Activated T-helper 1 cell treated with anti-CD3 and anti-CD28 coated beads, Interleukin-12 subunit alpha, Interleukin-12 subunit beta, Interleukin-2, Interleukin-4 antibody, amounts not matched to agents 30 ng/mL and 10 ng/mL and 1 ng/mL, durations not matched to agents 14 hours and 24 hours and 36 hours (primary cell): ENCODE measurements at places on chromosomes 12 and 14. TPM values are rescaled to one million over a fixed set of nuclear protein-coding genes. Genes with fewer than 3 reads are reported as not detected.

The EFCAB11 gene
- 6.0 and 8.2 TPM in 2 replicates for total RNA-seq

DNA sequence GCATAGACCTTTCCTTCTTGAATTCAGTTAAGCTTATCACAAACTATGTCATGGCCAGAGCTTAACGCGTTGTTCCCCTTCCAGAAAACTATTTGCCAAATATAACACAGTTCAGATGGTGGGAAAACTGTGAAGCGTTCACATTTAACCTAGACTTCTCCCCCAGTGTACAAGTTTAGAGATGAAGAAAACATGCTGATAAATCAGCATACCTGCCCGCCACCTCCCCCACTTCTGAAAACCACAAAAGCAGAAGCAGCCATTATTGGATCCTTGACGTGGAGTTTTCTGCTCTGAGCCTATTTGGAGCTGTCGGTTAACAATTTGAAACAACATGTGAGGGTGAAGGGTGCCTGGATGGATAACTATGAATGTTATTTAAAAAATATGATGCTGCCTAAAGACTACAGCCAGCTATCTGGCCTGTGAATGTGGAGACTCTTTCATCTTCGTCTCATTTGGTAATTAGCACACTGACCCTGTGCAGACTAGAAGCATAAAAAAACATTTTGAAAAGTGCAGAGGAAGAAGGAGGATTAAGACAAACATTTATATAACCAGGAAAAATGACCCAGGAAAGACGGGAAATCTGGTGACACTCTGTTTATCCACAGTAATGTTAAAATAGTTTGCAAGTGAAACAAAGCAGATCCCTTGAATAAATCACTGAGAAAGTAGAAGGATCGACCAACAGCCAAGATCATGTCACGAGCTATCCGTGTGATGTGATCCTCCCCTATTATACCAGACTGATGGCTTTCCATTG, 408.2 kb downstream of the AEBP2 start:
- H3K36me3 ChIP-seq = peaks cover 2% of the 10 kb centered on the region
- H3K27me3 ChIP-seq = no peaks in the 10 kb centered on the region
- no peak overlapping the region for H3K4me3 ChIP-seq
- H3K27ac ChIP-seq = no peak overlapping the region
- H3K4me1 ChIP-seq = no peaks in the 10 kb centered on the region
- no peak for DNase-seq

The ATL1 gene
- total RNA-seq = 0.83 and 1.2 TPM in 2 replicates

GRCh38 chr14:23483236-23483854, 13.8 kb downstream of the NGDN start:
- H3K4me3 ChIP-seq = no peak overlapping the region
- H3K27ac ChIP-seq = no peak overlapping the region
- H3K27me3 ChIP-seq = no peaks in the 10 kb centered on the region
- no peak for DNase-seq
- H3K36me3 ChIP-seq = peaks cover 10% of the 10 kb centered on the region

DNA sequence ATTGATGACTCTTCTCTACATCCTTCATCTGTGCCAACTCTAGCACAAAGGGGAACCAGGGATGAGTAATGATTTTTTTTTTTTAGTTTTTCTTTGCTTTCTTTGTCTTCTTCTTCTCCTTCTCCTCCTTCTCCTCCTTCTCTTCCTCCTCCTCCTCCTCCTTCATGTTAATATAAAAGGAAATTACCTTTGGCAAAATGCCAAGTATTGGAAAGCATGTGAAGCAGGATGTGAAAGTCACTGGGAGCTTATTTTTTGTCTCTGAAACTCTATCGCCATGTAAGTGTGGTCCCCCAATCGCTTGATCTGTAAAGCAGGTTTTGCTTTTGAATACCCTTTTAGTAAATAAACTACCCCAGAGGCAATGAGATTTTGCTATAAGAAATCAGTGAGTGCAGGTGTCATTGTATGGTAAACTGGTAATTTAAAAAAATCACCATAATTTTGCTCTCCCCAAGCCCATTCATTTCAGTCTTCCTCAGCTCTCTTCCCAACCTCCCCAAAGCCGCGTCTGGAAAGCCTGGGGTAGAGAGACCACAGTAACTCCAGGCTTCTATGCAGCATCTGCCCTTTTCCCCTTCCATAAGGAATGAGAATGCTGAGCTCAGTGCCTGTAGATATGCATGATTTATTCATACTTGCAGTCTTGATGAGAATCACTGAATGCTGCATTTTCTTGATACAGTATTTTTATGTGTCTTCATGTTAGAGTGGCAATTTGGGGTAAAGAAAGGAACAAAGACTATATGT, 388.7 kb downstream of the TMEM117 start:
- H3K27ac ChIP-seq = no peak overlapping the region
- no peak overlapping the region for H3K4me3 ChIP-seq
- H3K27me3 ChIP-seq = no peaks in the 10 kb centered on the region
- no peaks in the 10 kb centered on the region for H3K4me1 ChIP-seq
- H3K36me3 ChIP-seq = no peaks in the 10 kb centered on the region
- DNase-seq = no peak

The KRT5 gene
- not detected in 2 replicates for total RNA-seq

The KLRK1 gene
- not detected in 2 replicates for total RNA-seq

DNA sequence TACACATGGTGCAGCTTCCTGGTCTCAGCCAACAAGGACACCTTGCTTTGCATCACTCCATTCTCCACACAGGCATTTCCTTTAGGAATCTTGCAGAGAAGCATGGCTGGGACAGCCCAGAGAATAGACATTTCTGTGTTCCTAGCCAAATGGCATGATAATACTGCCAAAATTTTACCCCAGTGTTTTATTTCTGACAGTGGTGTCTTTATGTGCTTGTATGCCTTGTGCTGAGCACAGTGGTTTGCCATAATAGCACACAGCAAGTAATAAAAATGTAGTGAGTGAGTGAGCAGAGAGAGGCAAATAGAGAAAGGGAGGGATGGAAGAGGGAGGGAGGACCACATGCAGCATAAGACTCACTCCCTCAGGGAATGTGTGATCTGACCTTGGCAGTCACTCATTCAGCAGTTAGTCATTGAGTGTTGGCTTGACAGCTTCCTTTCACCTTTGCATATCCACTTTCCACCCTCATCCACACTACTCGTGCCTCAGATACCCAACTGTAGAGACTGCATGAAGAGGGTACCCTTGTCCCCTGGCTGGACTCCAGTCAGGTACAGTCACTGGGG, 212.8 kb upstream of the CCDC196 start:
- no peaks in the 10 kb centered on the region for H3K4me1 ChIP-seq
- H3K36me3 ChIP-seq = no peaks in the 10 kb centered on the region
- no peak overlapping the region for H3K4me3 ChIP-seq
- no peak for DNase-seq
- peaks cover 7% of the 10 kb centered on the region for H3K27me3 ChIP-seq
- no peak overlapping the region for H3K27ac ChIP-seq

DNA sequence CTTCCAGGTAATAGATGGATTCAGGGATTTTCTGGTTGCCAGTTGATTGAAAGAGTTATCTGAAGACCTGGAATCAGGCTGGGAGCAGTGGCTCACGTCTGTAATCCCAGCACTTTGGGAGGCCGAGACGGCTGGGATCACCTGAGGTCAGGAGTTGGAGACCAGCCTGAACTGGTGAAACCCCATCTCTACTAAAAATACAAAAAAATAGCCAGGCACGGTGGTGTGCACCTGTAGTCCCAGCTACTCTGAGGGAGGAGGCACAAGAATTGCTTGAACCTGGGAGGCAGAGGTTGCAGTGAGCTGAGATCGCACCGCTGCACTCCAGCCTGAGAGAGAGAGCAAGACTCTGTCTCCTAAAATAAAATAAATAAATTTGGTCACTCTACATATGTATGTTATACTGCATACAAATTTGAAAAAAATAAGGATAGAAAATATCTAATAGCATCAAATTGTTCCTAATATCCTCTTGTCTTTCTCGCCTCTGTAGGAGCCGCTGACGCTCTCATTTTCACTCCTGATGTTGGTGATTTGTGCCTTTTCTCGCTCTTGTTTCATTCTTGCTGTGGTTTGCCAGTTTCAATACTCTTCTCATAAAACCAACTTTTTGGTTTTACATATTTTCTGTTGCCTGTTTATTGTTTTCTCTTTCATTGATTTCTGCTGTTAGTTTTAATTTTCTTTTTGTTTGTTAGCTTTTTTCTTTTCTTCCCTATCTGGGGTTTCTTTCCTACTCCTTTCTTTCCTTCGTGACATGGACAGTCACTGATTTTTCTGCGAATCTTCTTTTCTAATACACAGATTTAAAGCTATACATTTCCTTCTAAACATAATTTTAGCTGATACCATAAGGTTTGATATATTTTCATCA, 23.8 kb upstream of the PLD4 start:
- peaks cover 14% of the 10 kb centered on the region for H3K27me3 ChIP-seq
- H3K36me3 ChIP-seq = no peaks in the 10 kb centered on the region
- no peaks in the 10 kb centered on the region for H3K4me1 ChIP-seq
- no peak for DNase-seq
- no peak overlapping the region for H3K4me3 ChIP-seq

The MGP gene
- total RNA-seq = not detected in 2 replicates

GRCh38 chr12:79522257-79522988, 168.3 kb downstream of the PAWR start:
- no peaks in the 10 kb centered on the region for H3K36me3 ChIP-seq
- H3K4me3 ChIP-seq = no peak overlapping the region
- H3K27ac ChIP-seq = no peak overlapping the region
- H3K4me1 ChIP-seq = no peaks in the 10 kb centered on the region
- DNase-seq = no peak

The ZDHHC22 gene
- not detected in 2 replicates for total RNA-seq

The GLT1D1 gene
- 2.0 and 2.1 TPM in 2 replicates for total RNA-seq

The STON2 gene
- total RNA-seq = 0.44 and 0.47 TPM in 2 replicates

DNA sequence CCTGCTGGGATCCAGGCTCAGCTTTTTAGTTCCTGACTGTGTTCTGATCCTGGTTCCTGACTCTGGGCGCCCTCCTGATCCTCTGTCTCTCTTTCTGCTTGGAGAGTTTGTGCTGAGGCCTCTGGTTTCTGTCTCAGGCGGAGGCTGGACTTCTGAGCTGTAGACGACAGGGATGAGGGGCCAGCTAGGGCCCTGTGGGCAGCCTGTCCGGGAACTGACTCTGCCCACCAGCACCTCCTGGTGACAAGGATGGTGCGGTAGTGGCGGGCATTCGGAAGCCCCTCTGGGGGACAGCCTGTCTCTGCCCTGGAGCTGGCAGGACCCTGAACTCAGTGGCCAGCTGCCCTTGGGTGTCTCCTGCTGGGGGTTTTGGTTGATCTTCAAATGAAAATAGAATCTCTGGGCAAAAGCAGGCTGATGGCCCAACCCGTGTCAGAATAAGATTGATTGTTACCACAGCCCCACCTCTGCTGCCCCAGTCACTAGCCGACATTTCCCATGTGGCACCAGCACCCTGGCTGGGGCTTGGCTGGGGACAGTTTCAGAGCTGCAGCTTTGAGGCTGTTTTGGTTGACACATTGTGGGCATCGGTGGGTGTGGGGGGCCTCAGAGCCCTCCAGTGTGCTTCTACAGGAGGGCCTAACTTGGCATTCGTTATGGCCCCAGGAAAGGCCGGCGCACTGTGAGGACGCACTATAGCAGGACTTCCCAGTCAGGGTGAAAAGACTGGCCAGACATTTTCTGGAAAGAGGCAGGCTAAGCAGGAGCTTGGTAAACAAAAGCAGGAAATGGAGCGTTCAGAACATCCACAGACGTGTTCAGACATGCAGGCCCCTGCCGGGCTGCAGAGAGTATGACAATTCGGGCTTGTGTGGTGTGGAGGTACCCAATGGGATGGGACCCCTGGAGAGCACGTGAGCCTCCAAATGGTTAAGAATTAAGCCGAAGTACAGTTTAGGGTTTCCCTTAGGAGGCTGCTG, 16.2 kb downstream of the KRT80 start:
- H3K4me3 ChIP-seq = no peak overlapping the region
- H3K27ac ChIP-seq = no peak overlapping the region
- H3K27me3 ChIP-seq = peaks cover 4% of the 10 kb centered on the region
- no peaks in the 10 kb centered on the region for H3K36me3 ChIP-seq
- H3K4me1 ChIP-seq = no peaks in the 10 kb centered on the region
- DNase-seq = no peak

DNA sequence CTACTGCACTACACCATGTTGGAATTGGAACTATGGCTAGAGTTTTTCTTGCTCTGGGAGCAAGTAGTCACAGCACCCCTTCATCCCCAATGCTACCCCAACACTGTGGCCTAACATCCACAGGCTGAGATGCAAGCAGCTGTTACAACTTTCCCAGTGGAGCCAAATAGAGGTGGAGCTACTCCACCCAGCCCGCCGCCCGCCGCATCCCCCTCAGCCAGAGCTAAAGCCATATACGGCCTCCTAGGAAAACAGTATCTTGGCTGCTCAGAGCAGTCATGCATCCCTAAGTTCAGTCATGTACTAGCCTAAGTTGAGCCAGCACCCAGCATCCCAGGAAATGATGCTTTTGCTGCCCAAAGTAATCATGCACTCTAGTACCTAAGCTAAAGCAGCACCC, 17.2 kb upstream of the GARIN2 start:
- no peak overlapping the region for H3K4me3 ChIP-seq
- no peak for DNase-seq
- no peaks in the 10 kb centered on the region for H3K27me3 ChIP-seq
- no peak overlapping the region for H3K27ac ChIP-seq
- H3K36me3 ChIP-seq = peaks cover 8% of the 10 kb centered on the region

The RIPK3 gene
- total RNA-seq = 14.3 and 14.5 TPM in 2 replicates

The FLRT2 gene
- not detected in 2 replicates for total RNA-seq

DNA sequence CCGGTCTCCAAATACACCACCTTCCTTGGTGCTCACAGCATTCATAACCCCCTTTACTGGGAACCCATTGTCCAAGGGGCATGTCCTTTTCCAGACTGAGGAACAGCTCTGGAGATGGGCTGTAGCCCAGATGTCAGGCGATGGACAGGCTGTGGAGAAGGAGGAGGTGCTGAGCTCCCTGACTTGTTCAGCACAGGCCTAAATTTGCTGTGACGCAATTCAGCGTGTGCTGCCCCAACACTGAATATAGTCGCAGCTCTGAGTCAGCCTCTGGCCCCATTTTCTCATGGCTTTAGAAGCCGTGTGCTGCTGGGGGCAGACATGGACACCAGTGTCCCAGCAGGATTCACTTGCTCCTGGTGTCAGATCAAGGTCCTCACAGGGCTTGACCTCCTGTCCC, 269.1 kb downstream of the EMP1 start:
- H3K36me3 ChIP-seq = no peaks in the 10 kb centered on the region
- no peak overlapping the region for H3K4me3 ChIP-seq
- H3K4me1 ChIP-seq = no peaks in the 10 kb centered on the region
- peaks cover 15% of the 10 kb centered on the region for H3K27me3 ChIP-seq

DNA sequence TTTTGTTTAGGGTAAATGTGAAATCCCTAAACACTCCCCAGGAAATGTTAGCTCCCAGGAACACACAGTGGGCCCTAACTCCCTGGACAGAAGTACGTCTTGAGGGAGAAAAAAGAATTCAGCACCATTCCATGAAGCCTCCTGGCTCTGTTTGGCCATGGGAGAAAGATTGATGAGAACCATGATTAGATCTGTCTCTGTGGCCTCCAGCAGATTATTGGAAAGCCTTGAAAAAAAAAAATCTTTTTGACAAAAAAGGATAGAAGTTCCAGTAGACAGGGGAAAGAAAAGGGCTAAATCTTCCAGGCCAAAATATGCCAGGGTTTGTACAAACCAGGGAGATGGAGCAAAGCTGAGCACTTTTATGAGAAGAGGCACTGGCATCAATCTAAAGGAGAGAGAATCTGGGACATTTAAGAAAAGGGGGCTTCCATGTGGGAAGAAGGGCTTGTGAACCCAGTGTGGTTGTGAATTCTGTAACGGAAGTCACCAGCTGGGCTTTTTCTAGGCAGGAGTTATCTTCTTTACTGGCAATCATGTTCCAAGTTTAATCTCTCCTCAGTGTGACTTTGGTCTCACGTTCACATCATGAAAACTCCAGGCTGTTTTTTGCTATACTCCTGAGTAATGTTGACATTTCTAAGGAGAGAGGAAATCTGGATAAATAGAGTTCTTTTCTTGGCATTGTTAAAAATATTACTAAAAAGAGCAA, 426.7 kb downstream of the RAD51B start:
- H3K4me1 ChIP-seq = peaks cover 36% of the 10 kb centered on the region
- H3K27me3 ChIP-seq = no peaks in the 10 kb centered on the region
- no peaks in the 10 kb centered on the region for H3K36me3 ChIP-seq
- no peak overlapping the region for H3K27ac ChIP-seq
